Activated CD4-positive, alpha-beta T cell treated with anti-CD3 and anti-CD28 coated beads, Interleukin-2, amount 10 ng/mL, durations not matched to agents 7 days and 5 days (primary cell): ENCODE measurements at places on chromosomes 2 and 18.

DNA sequence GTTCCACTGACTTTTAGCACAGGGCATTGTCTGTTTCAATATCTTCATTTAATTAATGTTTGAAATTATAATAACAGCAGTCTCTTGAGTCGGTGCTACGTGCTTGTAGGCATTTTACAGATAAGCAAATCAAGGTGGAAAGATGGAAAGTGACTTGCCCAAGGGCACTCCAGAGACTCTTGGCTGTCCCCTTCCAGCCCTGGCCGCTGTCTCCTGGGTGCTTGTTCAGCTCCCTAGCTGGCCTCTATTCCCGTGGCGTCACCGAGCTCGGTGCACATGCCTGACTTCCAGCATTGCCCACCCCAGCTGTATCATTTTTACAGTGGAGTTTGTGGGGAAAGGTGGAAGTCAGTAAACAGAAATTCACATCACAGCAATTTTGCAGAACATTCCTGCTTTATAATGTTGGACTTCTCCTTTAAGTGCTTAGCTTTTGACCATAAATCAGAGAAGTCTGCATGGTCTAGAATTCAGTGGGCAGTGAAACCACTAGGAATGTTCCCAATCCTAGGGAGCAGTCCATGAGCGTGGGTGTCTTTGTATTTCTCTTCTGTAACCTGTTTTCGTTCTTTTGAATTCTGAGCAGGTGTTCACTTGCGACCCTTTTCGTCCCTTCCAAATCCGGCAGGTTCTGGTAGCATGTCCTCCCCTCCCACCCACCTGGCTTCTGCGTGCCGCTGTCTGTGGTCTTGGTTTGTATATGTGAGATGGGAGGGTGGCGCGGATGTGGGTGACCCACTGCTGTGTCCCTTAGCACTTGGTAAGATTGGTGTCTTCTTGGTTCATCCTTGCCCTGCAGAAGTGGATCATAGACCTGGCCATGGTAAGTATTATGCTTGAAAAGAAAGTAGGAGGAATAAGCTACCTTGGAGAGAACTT, 8.4 kb downstream of the SLC66A3 start:
- no peak for DNase-seq

DNA sequence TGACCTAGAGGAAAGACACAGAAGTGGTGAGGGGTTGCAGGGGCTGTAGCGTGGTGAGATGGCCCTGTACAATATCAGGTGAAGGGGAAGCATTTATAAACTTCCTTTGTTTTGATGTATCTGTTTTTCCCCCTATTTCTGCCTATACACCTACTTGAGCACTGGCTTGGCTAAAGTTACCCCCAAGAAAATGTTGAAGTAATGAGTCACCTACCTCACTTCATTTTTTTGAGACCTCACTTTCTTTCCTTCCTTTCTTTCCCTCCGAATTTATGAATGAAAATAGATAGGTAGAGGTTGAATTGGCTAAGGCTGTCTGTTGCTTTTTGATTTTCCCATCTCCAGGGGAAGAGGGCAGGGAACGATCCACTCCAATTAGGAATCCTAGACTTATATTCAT, 231.1 kb upstream of the EPAS1 start:
- DNase-seq = no peak

GRCh38 chr2:39625193-39625926, 40.4 kb upstream of the TMEM178A start:
- DNase-seq = no peak

- no peak for DNase-seq
Observed at GRCh38 chr2:6301426-6301825, 564.3 kb downstream of the CMPK2 start.

GRCh38 chr2:234293973-234294372, 202.9 kb downstream of the ARL4C start:
- DNase-seq = no peak

GRCh38 chr2:64454386-64455332, 697 bp downstream of the LGALSL start:
- peak; percentile 43 for DNase-seq

GRCh38 chr2:158997037-158997790, 28.8 kb downstream of the TANC1 start:
- no peak for DNase-seq

DNA sequence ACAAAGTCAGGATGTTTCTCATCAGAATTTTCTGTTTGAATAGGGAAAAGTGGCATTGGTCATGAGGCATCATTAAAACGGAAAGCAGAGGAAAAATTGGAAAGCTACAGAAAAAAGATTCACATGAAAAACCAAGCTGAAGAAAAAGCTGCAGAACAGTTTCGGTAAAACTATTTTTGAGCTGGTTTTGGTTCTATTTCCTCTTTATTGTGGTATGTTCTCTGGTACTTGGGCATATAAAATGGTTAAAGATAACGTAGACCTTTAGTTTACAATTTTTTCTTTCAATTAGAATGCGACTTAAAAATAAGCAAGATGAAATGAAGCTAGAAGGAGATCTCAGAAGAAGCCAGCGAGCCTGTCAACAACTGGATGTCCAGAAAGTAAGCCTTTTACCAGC, 7.6 kb downstream of the GPATCH11 start:
- no peak for DNase-seq

- no peak for DNase-seq
Observed at GRCh38 chr2:127464470-127465257, 46.4 kb downstream of the PROC start.

DNA sequence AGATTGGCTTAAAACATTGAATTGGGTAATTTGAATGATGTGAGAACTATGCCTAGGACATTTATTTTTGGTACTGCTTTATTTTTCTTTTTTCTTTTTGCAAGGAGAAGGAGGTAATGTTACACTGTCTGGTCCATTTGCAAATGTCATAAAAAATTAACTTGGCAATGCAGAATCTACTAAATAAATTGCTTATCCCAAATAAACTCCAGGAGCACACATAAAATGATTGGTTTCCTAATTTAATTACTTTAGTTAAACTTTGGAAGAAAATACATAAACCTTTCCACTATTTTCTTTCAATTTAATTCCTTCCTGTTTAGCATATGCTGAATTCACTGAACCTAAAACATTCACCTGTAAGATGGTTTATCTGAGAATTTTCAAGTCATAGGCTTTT, 238.4 kb upstream of the ETAA1 start:
- DNase-seq = no peak

DNA sequence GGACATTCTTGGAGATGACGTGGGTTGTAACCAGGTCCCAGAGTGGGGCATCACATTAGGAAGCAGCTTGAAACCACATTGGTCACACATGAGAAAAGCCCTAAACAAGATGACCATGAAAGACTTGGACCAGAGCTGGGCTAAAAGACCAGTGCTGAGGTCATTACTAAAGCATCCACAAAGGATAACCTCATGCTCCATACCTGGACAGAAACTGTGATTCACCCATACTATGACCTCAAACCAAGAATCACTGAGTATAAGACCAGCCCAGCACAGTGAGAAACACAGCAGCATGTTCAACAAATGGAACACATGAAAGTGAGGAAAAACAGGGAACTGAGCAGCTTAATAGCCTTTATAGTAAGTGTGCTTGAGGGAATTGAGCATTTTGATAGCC, 635.5 kb upstream of the NETO1 start:
- DNase-seq = no peak

DNA sequence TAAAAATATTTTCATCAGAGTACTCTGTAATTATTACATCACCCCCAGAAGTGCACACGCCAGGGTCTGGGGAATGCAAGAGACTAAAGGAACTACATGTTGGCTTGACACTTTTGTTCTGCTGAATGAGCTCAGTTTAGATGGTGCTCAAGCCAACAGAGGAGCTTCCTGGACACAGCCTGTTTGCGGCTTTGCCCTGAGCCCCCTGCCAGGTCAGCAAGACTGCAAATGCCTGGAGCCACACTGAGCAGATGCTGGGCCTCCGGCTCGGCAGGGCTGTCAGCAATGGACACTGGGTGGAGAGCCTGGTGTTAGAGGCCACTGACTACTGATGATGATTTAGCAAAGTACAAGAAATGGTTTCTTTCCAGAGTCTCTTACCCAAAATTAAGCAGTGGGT, 31.9 kb downstream of the PTPN18 start:
- no peak for DNase-seq

GRCh38 chr18:7370375-7370774, 139.5 kb downstream of the LRRC30 start:
- no peak for DNase-seq

DNA sequence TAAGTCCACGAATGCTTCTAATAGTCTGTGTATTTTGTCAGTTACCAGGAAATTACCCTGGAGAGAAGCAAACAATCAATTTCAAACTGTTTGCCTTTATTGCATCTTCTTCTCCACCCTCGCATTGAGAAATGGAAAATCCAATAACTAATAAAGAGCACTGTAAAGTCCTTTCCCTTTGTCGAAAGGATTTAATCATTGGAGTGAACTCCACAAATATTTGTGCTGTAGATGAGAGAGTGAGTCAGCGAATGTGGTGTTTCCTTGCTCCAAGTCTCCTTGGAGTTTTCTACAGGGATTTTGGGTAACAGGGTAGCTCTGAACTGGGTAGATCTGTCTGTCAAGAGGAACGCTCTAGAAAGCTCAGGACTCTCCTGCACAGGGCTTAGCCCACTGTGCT, 240.2 kb downstream of the KCNS3 start:
- no peak for DNase-seq

- DNase-seq = no peak
Observed at GRCh38 chr2:181126311-181126868, 146.0 kb downstream of the UBE2E3 start.

GRCh38 chr18:38563396-38563980, 997.9 kb upstream of the CELF4 start:
- DNase-seq = no peak

GRCh38 chr2:112623913-112624777, 21.6 kb upstream of the SLC20A1 start:
- peak; percentile 86 for DNase-seq

DNA sequence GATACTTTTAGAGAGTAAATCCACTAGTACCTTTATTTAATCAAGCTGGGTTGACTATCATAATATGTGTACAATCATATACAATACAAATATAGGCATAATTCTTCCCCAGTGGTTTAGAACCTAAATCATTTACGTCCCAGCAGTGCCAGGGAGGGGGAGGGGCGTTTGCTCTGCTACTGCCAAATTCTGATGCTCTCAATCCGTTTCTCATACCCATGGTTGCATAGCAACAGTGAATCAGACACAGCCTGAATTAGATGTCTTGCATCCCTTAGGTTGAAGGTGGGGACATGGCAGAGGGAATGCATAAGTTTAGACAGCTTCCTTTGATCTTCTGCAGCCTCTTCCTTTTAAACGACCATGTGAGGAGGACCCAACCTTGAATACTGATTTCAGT, 135.4 kb downstream of the ABCA12 start:
- DNase-seq = no peak

- DNase-seq = no peak
Observed at GRCh38 chr2:228105526-228106250, 75.8 kb downstream of the SPHKAP start.

- no peak for DNase-seq
Observed at GRCh38 chr2:60556175-60556574, 2.7 kb upstream of the BCL11A start.

DNA sequence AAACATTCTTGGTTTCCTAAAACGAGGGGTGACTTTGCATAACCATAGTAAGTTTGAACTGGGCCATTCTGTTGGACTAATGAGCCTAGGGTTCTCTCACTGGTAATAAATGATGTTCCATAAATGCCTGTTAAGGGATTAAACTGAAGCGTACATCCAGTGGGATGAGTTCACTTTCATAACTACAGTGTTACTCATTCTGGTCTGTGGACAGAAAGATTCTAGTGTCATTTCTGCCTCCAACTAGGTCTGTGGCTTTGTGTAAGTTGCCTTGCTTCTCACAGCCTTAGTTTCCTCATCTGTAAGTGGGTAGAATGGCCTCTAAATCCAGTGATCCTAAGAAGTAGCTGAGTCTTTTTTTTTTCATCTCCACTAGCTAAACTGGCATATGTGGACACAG, 1860.6 kb upstream of the PIK3C3 start:
- no peak for DNase-seq

DNA sequence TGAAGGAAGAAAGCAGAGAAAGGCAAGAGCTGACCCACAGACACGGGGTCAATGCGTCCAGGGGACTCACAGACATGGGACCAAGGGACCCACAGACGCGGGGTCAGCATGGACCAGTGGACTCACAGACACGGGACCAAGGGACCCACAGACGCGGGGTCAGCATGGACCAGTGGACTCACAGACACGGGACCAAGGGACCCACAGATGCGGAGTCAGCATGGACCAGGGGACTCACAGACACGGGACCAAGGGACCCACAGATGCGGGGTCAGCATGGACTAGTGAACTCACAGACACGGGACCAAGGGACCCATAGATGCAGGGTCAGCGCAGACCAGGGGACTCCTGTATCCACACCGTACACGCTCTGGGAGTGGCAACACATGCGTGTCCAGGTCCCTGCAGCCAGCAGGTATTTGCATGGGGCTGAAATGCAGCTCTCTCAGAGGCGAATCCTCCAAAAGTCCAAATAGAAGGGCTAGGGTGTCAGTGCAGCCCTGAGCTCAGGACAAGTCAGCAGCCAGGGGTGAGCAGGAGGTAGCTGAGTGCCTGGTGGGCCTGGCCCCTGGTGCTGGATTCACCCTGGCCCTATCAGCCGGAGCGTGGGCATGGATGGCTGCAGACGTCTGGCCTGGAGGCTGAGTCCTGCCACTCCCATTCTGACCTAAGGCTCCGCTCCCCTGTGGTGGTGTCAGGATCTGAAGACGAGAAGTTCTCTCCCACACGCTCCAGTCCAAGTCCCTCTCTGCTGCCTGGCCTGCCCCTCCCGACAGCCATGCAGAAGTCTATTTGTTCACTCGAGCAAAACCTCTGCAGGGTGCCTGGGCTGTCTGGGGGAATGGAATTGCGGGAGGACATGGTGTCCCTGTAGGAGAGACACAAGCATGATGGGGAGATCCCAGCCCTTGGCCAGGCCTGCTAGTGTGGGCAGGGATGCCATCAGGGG, 28.5 kb downstream of the TMEM18 start:
- DNase-seq = no peak
